ENCODE measurements at places on chromosomes 3 and 15.

GRCh38 chr3:188197388-188197847 lies 43.5 kb downstream of the LPP start:
- DNase-seq, result no peak

GRCh38 chr3:97970956-97971620 lies 1.1 kb downstream of the RIOX2 start:
- DNase-seq, result no peak

DNA sequence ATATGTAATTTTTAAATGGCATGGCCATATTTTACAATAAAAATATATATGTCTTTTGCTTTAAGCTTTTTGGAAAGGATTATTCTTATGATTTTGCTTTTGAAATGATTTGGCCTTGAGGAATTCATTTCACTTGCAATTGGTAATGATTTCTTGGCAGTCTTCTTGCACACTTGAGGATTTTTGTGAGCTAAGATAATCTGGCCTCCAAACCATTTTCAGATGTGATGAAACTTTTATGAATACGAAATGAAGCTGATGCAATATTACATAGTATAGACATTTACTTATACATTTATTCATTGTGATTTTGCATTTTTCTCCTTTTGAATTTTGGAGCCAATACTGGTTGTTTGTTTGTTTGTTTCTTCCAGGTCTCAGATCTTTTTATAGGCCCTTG lies 6.4 kb upstream of the SH2D7 start:
- no peak for DNase-seq

GRCh38 chr3:112751061-112751460 lies 95.6 kb downstream of the CD200R1L start:
- no peak for DNase-seq

DNA sequence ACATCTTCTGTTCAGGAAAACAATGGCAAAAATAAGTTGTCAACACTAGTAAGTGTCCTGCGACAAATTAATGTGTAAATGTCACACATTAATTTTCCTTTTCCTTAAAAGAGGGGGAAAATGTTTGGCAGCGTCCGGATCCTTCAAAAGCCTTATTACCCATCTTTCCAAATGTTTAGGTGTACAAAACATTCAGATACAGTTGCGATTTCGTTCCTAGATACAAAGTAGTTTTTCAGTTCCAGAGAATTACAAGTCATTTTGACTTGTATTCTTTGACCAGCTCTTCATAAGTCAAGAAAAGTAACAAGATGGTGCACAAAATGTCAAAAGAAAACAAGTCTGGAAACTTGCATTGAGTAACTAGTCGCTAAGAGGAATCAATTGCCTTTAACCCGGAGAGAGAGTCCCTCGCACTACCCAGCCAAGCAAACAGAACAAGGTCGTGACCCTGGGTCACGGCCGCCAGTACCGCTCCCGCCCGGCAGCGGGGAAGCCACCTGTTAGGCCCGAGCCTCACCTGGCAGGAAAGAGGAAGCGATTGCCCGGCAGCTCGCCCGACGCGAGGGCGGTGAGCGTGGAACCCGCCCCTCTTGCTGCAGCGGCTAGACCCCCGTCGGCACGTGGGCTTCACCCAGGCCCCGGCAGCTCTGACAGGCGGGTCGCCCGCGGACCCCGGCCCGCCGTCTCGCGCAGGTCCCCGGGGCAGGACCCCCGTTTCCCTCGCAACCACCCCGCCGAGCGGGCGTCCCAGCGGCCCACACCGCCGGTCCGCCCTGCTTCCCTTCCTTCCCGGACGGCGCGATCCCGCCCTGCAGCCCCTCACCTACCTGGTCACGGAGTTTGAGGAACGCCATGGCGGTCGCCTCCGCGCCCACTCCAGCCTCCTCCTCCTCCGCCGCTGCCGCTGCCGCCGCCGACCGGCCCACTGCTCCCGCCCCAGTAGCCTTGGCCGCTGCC lies 61.0 kb upstream of the ANKRD28 start:
- DNase-seq, result peak; percentile 10

GRCh38 chr3:53750253-53751210 lies 95.7 kb downstream of the CHDH start:
- DNase-seq, result no peak

DNA sequence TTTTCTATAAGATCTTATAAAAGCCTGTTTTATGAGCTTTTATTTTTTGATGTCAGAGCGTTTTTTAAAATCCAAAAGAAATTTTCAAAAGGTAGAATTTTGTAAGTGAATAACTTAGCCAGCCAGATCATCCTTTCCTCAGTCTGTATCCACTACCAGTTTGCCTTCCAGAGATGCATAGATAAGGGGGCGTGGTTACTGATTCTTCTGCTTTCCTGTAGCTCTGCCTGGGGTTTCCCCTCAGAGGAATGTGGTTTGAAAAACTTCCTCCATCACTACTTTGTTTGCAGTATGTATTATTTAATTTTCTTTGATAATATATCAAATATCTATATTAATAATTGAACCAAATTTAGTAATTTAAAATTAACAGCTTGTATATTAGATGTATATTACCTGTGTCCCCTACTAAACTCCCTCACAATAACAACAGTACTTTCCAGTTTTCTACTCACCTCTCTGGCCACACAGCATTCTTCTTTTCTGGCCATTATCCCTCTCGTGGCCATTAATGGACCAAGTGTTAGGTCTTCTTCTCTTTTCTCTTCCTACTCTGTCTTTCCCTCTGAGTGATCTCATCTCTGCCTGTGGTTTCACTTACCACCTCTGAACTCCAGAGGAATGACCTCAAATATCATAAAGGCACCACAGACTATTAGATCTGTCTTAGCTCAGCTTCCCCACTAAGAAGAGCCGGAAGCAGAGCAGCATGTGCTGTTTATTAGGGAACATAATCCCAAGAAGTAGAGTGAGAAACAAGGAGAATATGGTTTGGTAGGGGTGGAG lies 239.7 kb downstream of the UBE2E2 start:
- DNase-seq, result no peak

DNA sequence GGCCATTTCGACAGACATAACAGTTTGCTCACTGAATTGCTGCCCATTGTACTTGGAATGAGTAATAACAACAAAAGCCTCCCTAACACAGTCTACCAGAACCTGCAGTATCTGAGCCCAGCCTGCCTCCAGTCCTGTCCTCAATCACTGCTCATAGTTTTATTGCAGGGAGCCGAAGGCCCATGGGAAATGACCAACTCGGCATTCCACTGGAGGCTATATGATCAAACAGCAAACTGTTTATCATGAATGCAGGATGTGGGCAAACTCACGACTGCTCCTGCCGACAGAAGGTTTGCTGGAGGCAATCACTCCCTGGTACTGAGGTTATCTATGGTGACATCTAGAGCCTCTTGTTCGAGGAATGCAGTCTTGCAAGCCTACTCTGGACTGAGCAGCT lies 46.3 kb downstream of the LSM3 start:
- no peak for DNase-seq

GRCh38 chr3:22216601-22217000 lies 465.6 kb upstream of the ZNF385D start:
- peak; percentile 7 for DNase-seq

DNA sequence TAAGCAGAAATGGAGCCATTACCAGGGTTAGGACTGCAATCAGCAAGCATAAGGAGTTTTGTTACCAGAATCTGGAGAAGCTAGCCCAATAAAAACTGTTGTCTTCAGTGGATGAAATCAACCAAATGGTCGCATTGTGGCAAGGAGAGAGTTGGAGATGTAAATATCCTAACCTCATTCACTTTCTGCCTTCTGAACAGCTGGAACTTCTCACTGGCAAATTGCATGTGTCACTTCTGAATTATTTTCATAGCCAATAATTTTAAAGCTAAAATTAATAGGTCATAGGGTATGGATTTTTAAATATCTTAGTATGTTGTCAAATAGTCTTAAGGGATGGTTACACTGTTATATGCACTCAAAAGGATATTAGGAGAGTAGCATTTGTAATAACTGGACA lies 121.6 kb downstream of the SUCNR1 start:
- DNase-seq, result no peak
